ENCODE measurements at places on chromosomes 16 and 17. TPM values are rescaled to one million over a fixed set of nuclear protein-coding genes. Genes with fewer than 3 reads are reported as not detected.

Gene KRT20
- total RNA-seq = not detected

Gene CDRT4
- total RNA-seq = 5.0 TPM

Gene XYLT1
- not detected for total RNA-seq

Gene RAMP2
- total RNA-seq = 1.5 TPM

Gene KRT12
- total RNA-seq = not detected

Gene ABAT
- total RNA-seq = 8.0 TPM

Gene PPY
- total RNA-seq = not detected

Gene KRTAP9-4
- not detected for total RNA-seq

Gene ABCC6
- 3.1 TPM for total RNA-seq

Gene KRT33B
- not detected for total RNA-seq

DNA sequence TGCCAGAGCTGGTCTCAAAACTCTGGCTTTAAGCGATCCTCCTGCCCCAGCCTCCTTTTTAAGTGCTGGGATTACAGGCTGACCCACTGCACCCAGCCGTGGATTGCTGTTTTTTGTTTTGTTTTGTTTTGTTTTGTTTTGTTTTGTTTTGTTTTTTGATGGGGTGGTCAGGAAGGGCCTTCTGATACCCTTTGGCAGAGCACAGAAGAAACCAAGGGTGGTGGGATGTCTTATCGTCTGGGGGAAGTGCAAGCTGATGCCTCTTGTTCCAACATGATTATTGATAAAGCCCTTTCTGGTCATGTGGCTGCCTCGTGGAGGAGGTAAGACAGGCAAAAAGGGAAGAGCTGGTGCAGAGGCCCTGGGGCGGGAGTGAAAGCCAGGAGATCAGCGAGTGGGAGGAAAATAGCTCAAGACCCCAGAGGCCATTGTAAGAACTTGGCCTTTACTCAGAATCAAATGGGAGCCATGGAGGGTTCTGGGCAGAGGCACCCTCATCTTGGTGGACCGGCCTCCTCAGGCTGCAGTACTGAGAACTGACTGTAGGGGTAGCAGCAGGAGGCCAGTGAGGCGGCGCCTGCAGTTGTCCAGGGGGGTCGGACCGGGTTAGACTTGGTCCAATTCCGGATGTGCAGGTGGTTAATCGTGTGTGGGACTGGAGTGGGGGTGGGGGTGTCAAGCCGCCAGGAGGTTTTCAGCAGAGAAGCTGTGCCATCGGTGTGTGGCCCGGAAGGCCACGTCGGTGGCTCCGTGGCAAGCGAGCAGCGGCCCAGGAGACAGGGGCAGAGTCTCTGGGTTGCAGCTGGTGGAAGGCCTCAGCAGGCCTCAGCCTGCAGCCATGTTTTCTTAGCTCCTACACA lies 84.4 kb upstream of the GSE1 start:
- DNase-seq = no peak

- DNase-seq = no peak
Measured at GRCh38 chr17:27390540-27390939, 65.7 kb upstream of the KSR1 start.

DNA sequence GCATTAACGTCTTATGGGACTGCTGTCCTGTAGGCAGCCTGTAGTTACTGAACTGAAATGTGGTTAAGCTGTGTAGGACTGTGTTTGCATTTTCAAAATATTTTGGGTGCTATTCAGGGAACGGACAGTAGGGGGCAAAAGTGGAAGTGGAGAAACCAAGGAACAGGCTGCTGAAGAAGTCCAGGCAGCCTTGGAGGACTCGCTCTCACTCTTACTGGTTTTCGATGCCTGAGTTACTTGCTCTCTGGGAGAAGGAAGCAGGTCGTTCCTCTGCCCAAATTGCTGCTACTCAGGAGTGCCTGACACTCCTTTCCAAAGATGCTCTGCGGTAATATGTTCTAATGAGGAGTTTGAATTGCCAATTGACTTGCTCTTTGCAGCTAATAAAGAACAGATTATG lies 64.5 kb upstream of the RBFOX1 start:
- DNase-seq = peak; percentile 74

DNA sequence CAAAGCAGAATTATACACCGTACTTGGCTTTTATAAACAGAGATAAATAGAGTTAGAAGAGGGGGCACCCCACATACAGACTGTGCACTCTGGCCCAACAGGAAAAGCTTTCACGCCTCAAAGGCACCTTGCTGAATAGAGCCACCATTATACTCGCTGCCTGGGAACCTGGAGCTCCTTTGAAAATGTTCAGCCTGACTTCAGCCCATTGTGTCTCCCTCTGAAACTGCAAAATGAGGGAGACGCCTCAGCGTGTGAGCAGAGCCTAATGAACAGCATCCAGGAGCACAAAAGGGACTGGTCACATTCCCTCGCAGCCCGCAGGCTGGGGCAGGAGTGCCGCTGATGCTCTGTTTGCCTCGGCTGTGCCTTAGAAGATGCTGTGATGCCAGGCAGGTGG lies 46.3 kb downstream of the ABCC12 start:
- no peak for DNase-seq

DNA sequence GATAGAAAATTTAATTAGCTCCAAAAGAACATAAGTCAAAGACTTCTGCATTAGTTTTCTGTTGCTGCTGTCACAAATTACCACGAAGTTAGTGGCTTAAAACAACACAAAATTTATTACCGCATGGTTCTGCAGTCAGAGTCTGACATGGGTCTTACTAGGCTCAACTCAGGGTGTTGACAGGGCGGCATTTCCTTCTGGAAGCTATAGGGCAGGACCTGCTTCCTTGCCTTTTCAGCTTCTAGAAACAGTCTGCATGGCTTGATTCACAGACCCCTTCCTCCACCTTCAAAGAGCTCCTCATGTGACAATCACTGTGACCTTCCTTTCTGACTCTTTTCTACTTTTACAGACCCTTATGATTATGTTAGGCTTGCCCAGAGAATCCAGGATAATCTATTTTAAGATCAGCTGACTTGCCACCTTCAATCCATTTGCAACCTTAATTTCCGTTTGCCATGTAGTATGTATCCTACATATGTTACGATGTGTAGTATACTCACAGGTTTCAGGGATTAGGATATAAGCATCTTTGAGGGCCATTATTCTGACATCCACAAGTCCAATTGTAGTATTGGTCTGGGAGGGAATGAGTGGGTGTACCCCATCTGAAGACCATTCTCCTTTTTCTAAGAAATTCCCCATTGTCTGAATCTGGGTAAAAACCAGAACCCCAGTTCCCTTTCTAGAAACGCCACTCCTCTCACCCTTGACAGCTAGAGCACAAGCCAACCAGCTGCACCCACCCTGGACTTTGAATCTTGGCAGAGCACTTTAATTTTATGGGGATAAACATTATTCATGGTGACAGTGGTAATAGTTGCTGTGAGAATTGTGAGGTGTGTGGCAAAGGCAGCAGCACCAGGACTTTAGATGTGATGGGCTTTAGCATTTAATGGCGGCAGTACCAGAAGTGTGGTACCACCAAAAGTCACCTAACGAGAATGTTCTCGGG lies 265.5 kb downstream of the KCNJ2 start:
- no peak for DNase-seq

- no peak for DNase-seq
Measured at GRCh38 chr17:4858068-4858881, 25.1 kb downstream of the MINK1 start.

DNA sequence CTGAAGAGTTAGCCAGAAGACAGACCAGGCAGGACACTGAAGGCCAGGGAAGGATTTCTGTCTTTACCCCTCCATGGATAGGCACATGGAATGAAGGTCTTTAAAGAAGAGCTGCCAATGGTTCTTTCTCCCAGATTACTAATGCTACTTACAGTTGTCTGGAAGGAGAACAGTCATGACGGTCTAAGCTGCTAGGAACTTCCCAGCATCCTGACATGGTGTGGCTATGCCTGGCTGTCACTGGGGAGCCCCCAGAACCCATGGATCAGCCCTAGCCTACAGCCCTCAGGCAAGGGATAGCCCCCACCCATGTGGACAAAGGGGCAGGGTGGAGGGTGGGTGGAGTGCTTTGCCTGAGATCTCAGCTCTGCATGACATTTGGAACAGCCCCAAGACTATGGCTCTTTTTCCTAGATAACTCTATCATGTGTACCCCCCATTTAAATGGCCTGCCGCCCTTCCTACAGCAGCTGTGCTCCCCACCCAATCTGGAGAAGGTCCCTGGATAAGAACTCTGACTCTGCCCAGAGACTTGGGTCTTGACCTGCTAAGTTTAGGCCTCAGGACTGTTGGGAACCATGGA lies 9.2 kb upstream of the KAT7 start:
- no peak for DNase-seq

DNA sequence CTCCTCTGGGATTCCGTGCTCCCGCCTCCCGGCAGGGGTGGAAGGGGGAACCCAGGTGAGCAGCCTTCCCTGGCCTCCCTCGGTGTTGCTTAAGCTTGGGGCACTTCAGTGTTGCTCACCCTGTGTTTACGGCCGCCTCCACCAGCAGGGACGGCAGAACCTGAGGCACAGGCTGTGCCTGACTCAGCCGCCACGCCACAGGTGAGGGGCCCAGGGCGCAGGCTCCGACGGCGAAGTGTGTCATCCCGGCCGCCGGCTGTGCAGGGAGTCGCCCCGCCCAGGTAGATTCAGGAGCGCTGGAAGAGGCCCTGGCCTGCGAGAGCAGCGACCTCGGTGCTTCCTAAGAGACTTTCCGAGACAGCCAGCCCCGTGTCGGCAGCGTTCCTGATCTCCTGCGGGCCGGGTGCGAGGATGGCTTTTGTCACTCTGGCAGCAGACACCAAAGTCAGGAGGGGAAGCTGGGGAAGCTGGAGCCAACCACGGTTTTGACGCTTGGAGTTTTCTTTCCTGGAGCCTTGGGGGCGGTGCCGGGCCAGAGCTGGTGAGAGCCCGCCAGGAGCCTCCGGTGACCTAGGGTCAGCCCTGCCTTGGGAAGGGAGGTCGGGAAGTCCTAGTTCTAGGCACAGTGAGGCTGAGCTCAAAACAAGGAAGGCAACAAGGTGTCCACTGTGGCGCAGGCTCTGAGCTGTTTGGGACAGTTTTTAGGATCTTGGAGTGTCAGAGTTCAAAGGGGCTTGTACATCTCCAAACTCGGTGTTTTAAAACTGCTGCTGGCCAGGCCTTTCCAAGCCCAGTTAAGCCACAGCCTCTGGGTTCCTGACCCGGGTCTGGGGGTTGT lies 2.1 kb downstream of the GSE1 start:
- DNase-seq = peak; percentile 55

DNA sequence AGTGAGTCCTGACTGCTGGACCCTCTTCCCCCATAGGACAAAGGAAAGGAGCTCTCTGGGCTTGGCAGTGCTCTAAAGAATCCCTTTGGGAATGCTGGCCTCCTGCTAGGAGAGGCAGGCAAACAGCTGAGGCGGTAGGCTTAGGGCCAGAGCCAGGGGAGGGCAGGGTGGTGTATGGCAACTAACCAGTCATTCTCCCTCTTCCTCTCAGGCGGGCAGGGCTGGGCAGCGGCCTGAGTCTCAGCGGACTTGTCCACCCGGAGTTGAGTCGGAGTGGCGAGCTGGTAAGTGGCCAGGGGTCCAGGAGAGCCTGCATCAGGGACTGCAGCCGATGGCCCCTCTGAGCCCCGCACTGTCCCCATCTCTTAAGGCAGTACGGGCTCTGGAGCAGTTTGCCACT lies 4.4 kb downstream of the ACADVL start:
- no peak for DNase-seq

DNA sequence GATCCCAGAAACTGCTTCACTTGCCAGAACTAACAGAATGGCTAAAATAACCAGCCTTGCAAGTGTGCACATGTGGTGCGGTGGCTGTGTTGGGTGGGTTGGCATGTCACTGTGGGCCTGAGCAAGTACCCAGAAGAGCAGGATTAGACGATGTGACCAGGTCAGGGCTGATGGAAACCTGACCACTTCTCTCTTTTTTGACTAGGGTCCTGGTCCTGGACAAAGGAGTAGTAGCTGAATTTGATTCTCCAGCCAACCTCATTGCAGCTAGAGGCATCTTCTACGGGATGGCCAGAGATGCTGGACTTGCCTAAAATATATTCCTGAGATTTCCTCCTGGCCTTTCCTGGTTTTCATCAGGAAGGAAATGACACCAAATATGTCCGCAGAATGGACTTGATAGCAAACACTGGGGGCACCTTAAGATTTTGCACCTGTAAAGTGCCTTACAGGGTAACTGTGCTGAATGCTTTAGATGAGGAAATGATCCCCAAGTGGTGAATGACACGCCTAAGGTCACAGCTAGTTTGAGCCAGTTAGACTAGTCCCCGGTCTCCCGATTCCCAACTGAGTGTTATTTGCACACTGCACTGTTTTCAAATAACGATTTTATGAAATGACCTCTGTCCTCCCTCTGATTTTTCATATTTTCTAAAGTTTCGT lies 16.7 kb downstream of the ANKRD40 start:
- DNase-seq = no peak

- no peak for DNase-seq
Measured at GRCh38 chr16:88493879-88494278, 40.8 kb downstream of the ZFPM1 start.

DNA sequence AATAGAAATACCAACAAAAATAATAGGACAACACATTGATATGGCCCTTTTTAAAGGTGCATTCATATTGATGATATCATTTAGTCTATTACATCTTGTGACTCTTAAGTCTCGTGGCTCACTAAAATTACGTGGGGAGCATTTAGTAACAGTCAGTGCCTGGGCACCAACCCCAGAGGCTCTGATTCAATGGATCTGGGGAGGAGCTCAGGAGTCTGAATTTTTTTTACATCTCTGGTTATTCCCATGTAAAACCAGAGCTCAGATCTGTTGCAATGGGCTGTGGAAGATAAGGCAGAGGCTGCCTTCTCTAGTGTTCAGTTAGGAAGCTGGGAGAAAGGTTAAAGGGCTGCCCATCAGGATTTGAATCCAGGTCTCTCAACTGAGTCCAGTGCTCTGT lies 549.9 kb upstream of the CDH5 start:
- DNase-seq = no peak

- peak; percentile 73 for DNase-seq
Measured at GRCh38 chr17:39174920-39175694, 9.1 kb upstream of the ARL5C start.

- no peak for DNase-seq
Measured at GRCh38 chr16:46718214-46718613, 28.8 kb downstream of the ORC6 start.

DNA sequence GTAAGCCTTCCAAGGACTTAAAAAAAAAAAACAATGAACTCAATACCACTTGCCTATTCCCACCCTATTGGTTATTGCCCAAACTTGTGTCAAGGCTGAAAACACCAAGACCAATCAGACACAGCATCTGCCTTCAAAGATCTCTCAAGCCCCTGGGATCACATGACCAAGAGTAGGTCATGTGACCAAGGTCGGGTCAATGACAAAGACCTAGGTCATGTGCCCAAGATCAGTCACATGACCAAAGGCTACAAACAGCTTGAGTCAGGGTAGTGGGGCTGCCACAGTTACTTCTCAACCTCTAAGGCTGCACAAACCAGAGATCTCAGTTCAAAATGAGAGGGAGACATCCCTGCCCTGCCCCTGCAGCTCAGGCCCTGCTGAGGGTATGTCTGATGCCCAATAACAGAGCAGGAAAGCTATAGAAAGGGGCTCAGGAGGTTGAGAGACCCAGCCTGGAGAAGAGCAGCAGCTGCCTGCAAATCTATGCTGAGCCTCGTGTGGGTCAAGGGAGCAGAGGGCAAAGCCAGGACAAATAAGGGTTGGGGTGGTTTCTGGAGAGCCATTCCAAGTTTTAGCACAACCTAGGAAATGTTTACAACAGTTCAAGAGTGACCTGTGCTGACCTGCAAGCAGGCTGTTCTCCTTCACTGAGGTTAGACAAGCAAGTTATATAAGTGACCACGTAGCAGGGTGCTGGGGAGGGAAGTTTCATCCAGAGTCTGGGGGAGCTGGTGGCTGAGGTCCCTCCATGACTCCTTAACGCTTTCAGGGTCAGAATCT lies 48.8 kb downstream of the PIMREG start:
- no peak for DNase-seq

- no peak for DNase-seq
Measured at GRCh38 chr17:79183043-79183292, 108.3 kb downstream of the ENGASE start.

- DNase-seq = peak; percentile 5
Measured at GRCh38 chr16:23595246-23595950, 718 bp downstream of the NDUFAB1 start.

Data from G401 (cell line).